ENCODE measurements at places on chromosomes 1 and 21.

DNA sequence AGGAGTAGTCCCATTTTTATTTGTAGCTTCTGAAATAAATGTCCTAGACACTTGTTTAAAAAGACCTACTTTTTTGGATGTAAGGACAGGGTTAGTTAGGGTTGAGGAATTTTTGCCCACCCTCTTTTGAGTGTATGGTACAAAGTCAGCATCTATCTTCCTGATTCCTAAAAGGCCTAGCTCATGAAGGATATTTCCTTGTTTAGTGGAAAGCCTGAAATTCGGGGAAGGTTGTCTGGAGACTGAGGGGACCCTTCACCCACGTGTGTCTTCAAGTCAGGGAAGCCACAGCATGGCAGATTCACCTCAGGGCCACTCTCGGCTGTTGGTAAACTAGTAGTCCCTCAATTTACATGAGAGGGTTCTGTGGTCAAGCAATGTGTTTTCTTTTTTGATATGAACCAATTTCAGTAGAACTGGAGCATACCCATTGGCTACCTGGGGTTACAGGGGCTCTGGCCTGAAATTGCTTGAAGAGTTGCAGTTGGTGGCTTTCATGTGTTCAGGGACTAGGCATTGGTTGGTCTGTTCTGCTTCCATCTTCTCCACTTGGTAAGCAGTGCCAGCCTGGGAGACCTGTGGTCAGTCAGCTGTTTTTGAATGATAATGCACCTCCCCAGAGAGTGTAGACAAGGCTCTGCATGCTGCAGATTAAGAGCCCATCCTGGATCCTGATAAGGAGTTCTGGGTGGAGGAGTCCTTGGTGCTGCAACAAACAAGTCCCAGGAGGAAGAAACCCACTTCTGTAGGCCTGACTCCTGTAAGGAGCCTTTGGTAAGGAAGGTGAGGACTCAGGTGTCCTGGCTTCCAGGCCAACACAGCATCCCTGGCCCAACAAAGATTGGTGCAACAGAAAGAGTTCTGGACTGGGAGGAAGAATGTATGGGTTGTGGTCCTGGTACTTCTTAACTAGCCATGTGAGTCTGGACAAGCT, 6.3 kb downstream of the BTG2 start:
- DNase-seq: no peak
- peak overlapping the region; percentile 44 for H3K27ac ChIP-seq
- no peaks in the 10 kb centered on the region for H3K27me3 ChIP-seq
- H3K4me1 ChIP-seq: peaks cover 40% of the 10 kb centered on the region
- peaks cover 24% of the 10 kb centered on the region for H3K36me3 ChIP-seq

DNA sequence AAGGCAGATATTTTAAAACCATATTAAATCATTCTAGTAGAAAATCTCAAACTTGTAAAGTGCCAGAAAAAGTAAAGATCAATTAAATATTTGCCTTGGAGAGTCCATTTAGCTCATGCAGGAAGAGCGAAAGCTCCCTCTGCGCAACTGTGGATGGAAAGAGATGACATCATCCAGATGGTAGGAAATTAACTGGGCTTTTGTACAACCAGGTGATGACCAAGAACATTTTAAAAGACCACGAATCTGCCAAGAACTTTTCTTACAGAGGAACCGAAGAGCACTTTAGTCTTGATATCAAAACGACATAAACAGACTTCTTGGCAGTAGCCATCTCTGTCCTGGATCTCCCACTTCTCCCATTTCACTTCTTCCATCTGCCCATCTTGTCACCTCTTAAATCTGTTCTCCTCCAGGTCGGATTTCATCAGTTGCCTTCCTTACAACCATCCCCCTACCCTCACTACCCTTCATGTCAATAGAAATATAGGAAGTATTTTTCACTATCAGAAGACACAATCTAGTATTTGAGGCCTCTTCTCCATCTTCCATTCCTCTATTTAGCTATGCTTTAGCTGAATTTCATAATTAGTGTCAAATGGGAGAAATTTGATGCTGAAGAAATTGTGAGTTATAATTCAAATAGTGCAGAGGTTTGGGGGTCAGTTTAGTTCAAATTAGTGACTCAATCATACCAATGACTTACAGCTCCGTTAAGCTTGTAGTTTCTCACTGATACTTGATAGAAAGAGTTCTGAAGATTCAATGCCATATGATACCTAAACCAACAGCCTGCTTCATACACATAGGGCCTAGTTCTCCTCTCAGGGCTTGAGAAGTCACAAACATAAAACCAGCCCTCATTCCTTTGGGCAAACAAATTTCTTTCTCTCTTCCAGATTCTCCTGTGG, 22.0 kb upstream of the DNASE2B start:
- H3K27me3 ChIP-seq: no peaks in the 10 kb centered on the region
- no peak for DNase-seq
- H3K27ac ChIP-seq: no peak overlapping the region
- no peaks in the 10 kb centered on the region for H3K36me3 ChIP-seq
- H3K4me1 ChIP-seq: no peaks in the 10 kb centered on the region
- H3K4me3 ChIP-seq: no peak overlapping the region

GRCh38 chr1:149967646-149968045, 31.0 kb upstream of the MTMR11 start:
- no peaks in the 10 kb centered on the region for H3K27me3 ChIP-seq
- no peak overlapping the region for H3K4me3 ChIP-seq
- no peak overlapping the region for H3K27ac ChIP-seq
- H3K36me3 ChIP-seq: no peaks in the 10 kb centered on the region
- DNase-seq: no peak

DNA sequence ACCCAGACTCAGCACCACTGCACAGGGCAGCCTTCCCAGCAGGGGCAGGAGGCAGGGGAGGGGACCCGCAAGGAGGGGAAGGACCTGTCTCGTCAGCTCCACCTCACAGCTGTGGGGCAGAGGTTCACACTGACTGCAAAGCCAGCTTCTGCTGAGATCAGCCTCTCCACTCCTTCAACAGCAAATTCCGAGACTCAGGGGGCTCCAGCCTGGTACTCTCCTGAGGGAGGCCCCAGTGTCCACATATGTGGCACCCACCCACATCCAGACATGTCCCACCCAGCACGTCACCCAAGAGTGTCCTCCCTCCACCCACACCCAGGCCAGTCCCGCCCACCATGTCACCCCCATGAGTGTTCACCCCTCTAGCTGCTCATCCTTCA, 329.5 kb downstream of the NPHP4 start:
- no peak for DNase-seq
- H3K4me3 ChIP-seq: no peak overlapping the region
- no peaks in the 10 kb centered on the region for H3K4me1 ChIP-seq
- peaks cover 7% of the 10 kb centered on the region for H3K27me3 ChIP-seq

DNA sequence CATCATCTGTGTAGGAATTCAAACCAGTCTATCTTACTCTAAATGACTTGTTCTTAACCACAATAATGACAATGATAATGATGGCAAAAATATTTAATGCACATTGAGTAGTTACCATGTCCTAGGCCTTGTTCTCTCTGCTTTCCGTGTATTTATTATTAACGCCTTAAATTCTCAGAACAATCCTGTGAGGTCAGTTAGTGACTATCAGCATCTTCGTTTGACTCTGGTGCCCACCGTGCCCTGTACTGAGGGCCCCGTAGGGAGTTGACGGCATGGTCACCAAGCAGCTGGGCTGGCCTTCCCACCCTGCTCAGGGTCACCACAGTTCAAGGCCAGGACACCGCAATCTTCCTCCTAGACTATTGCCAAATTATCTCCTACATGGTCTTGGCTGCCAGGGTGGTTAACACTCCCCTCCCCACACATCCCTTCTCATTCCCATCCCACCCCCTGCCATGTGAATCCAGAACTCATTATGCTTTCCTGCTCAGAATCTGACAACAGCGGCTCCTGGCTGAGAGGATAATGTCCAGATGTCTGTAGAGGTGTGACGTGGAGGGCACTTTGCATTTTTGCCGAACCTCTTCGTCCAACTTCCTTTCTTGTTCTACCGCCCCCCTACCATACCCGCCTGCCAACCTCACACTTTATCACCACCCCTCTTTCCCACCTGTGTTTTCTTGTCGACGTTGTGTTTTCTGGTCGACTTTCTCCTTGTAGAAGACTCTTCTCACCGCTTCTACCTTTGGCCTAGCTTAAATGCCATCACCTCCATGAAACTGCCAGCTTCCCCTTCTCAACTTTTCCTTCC, 33.4 kb downstream of the IGFN1 start:
- no peaks in the 10 kb centered on the region for H3K36me3 ChIP-seq
- no peak overlapping the region for H3K27ac ChIP-seq
- H3K4me3 ChIP-seq: no peak overlapping the region
- H3K27me3 ChIP-seq: peaks cover 6% of the 10 kb centered on the region

- H3K27me3 ChIP-seq: no peaks in the 10 kb centered on the region
- DNase-seq: no peak
- H3K27ac ChIP-seq: no peak overlapping the region
- H3K4me3 ChIP-seq: no peak overlapping the region
- H3K36me3 ChIP-seq: no peaks in the 10 kb centered on the region
Observed at GRCh38 chr1:18580047-18580446, 50.6 kb upstream of the PAX7 start.

DNA sequence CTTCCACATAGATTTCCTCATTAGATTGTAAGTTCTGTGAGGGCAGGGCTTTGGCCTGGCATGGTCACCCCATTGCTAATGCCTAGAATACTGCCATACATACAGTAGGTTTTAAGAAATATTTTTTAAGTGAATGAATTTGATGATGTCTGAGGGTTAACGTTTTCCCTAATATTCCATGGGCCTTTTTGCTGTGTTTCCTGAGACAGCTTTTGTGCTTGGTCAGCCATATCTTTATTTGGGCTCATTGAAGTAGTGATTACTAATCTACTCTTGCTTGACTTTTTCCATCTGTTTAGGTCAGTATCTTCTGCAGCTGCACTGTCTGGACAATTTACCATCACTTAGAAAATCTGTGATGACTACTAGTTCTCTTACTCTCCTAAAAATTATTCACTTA, 3.5 kb downstream of the CDC42 start:
- H3K36me3 ChIP-seq: peaks cover 30% of the 10 kb centered on the region
- no peak overlapping the region for H3K4me3 ChIP-seq
- no peaks in the 10 kb centered on the region for H3K27me3 ChIP-seq
- no peak overlapping the region for H3K27ac ChIP-seq
- peaks cover 38% of the 10 kb centered on the region for H3K4me1 ChIP-seq
- no peak for DNase-seq

DNA sequence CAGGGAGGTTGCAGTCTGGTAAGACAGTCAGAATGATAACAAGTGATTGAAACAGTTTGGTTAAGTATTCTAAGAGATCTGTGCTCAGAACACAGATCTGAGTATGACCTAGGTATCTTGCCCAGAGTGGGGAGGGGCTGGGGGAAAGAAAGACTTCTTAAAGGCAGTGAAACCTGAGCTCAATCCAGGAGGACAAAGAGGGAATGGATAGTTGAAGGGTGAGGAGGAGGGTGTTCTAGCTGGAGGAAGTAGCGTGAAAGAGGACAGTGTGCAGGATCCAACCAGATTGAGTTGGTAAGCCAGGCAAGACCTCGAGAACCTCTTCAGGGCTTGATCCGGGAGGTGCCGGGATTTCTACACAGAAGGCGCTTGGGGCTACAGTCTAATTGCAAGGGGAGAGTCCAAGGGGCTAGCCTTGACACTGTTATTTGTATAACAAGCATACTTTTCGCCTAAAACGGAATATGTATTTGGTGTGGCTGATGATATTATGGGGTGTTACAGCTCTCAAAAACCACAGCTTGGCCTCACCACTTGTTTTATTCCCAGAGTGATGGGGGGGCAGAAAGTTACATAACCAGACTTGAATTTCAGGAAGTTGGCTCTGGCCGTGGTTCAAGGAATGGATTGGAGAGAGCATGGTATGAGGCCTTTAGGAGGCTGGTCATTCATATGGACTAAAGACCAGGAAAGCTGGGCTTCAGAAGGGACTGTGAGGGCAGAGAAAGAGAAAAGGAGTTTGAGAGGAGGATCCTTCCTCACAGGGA, 19.1 kb downstream of the RCSD1 start:
- H3K27ac ChIP-seq: peak overlapping the region; percentile 70
- H3K36me3 ChIP-seq: peaks cover 67% of the 10 kb centered on the region
- peak; percentile 21 for DNase-seq
- no peak overlapping the region for H3K4me3 ChIP-seq

DNA sequence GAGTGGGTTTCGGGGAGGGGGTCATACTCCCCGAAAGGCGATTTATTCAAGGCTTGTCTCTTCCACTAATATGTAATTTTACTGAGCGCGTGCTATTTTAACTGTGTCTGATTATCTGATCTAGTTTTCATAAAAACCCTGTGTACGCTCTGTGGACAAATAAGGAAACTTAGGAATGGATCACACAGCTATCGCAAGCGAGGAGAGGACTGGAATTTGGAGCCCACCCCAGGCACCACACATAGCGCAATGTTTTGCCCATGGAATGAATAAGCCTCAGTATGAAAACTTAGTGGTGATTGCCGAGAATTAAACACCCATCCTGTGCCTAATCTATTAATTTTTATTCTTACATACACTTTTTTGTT, 9.8 kb upstream of the RAB42 start:
- H3K36me3 ChIP-seq: peaks cover 43% of the 10 kb centered on the region
- H3K4me3 ChIP-seq: peak overlapping the region; percentile 86
- DNase-seq: no peak
- peaks cover 33% of the 10 kb centered on the region for H3K4me1 ChIP-seq
- H3K27me3 ChIP-seq: no peaks in the 10 kb centered on the region

Data from DND-41 (cell line).